ENCODE measurements at places on chromosomes 7 and 10. TPM values are rescaled to one million over a fixed set of nuclear protein-coding genes. Genes with fewer than 3 reads are reported as not detected.

- DNase-seq = no peak
- H3K4me1 ChIP-seq = peaks cover 1% of the 10 kb centered on the region
- H3K36me3 ChIP-seq = no peaks in the 10 kb centered on the region
- H3K27ac ChIP-seq = no peak overlapping the region
- no peak overlapping the region for H3K4me3 ChIP-seq
- H3K27me3 ChIP-seq = peaks cover 7% of the 10 kb centered on the region
Observed at GRCh38 chr7:129090300-129090907, 35.5 kb upstream of the TNPO3 start.

DNA sequence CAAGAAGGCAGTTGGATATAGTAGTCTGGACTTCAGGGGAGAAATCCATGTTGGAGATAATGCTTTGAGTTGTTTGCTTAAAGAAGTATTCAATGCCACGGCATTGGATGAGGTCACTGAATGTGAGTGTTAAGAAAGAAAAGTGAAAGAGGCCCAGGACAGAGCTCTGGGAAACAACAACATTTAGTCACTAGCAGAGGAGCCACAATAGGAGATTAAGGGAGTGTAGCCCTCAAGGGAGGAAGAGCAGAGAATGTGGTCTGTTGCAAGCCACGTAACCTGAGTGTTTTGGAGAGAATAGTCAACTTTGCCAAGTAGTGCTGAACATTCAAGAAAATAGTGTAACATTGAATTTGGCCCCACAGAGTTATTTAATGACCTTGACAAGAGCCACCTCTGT is 114.7 kb downstream of the MYO3A start:
- H3K27me3 ChIP-seq = no peaks in the 10 kb centered on the region
- H3K4me3 ChIP-seq = no peak overlapping the region
- peaks cover 3% of the 10 kb centered on the region for H3K36me3 ChIP-seq
- peak overlapping the region; percentile 79 for H3K27ac ChIP-seq
- DNase-seq = no peak

- H3K4me3 ChIP-seq = no peak overlapping the region
- H3K27ac ChIP-seq = no peak overlapping the region
- H3K4me1 ChIP-seq = no peaks in the 10 kb centered on the region
- DNase-seq = no peak
- no peaks in the 10 kb centered on the region for H3K36me3 ChIP-seq
- H3K27me3 ChIP-seq = no peaks in the 10 kb centered on the region
Observed at GRCh38 chr7:136049818-136050461, 72.8 kb upstream of the MTPN start.

DNA sequence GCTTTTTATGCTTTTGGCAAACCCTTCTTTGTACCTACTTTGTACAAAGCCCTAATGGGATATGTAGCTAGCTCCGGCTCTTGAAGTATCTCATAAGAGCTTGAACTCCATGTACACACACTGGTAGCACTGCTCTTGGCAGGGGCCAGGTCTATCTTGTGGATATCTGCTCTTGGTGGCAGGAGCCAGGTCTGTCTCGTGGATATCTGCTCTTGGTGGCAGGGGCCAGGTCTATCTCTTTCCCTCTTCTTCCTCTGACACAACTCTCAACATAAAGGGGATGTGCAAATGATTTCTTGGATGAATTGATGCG is 91.9 kb downstream of the WNT2 start:
- H3K27ac ChIP-seq = no peak overlapping the region
- H3K36me3 ChIP-seq = peaks cover 16% of the 10 kb centered on the region
- peaks cover 6% of the 10 kb centered on the region for H3K4me1 ChIP-seq
- H3K4me3 ChIP-seq = no peak overlapping the region

DNA sequence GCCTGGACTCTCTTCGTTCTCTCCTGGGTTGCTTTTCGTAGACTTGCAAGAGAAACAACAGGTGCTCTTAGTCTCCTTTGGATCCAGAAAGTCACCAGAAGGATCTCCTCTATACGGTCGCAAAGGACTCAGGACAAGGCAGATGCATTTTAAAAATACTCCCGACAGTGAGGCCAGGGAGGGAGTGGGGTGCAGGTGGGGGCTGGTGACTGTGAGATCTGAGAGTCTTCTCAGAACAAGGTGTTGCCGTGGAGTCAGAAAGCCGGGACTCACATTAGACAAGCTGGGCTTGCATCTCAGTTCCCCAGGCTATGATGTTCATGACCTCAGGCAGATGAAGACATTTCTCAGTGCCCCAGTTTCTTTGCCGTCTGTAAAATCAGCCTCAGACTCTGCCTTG is 507.2 kb downstream of the TCERG1L start:
- H3K27me3 ChIP-seq = no peaks in the 10 kb centered on the region
- H3K27ac ChIP-seq = no peak overlapping the region
- H3K4me3 ChIP-seq = no peak overlapping the region
- peaks cover 5% of the 10 kb centered on the region for H3K4me1 ChIP-seq
- H3K36me3 ChIP-seq = no peaks in the 10 kb centered on the region

Gene BUB3
- total RNA-seq = 93.2 TPM

Gene TMEM140
- not detected for total RNA-seq

GRCh38 chr10:69045441-69046300 is 42.2 kb upstream of the SRGN start:
- DNase-seq = no peak
- H3K27me3 ChIP-seq = peaks cover 6% of the 10 kb centered on the region
- no peak overlapping the region for H3K27ac ChIP-seq
- H3K4me1 ChIP-seq = no peaks in the 10 kb centered on the region
- H3K4me3 ChIP-seq = no peak overlapping the region
- no peaks in the 10 kb centered on the region for H3K36me3 ChIP-seq

DNA sequence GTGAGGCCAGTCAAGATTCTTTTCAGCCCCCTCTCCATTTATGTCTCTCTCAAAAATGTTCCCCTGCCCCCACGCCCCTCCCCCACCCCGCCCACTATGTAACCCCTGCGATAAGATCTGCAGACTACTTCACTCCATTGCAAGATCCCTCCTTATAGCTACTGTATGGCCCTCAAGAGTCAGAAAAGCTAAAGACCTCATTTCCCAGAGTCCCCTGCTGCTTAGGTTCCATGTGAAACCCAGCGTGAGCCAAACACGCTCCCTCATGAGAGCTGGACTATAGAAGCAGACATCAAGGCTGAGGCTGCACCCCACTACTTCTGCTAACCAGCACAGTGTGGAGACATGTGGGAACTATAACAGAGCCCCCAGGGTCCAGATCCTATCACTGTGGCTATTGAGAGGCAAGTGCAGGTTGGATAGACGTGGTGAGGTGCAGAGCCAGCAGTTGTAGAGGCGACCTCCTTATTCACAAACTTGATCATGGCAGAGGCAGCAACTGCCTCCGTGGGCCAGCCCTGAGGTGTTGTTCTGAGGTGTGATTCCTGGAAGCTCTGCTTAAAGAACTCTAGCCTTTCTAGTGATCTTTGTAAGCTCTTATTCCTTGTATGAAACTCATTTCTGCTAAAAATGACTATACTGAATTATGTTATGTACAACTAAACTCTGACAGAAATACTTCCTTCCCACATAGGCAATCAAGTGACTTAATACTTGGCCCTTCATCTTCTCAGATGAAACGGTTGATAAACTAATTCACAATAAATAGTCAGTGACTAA is 117.0 kb upstream of the ARID5B start:
- no peaks in the 10 kb centered on the region for H3K36me3 ChIP-seq
- DNase-seq = no peak
- no peaks in the 10 kb centered on the region for H3K4me1 ChIP-seq
- no peak overlapping the region for H3K27ac ChIP-seq
- H3K27me3 ChIP-seq = no peaks in the 10 kb centered on the region
- H3K4me3 ChIP-seq = no peak overlapping the region

DNA sequence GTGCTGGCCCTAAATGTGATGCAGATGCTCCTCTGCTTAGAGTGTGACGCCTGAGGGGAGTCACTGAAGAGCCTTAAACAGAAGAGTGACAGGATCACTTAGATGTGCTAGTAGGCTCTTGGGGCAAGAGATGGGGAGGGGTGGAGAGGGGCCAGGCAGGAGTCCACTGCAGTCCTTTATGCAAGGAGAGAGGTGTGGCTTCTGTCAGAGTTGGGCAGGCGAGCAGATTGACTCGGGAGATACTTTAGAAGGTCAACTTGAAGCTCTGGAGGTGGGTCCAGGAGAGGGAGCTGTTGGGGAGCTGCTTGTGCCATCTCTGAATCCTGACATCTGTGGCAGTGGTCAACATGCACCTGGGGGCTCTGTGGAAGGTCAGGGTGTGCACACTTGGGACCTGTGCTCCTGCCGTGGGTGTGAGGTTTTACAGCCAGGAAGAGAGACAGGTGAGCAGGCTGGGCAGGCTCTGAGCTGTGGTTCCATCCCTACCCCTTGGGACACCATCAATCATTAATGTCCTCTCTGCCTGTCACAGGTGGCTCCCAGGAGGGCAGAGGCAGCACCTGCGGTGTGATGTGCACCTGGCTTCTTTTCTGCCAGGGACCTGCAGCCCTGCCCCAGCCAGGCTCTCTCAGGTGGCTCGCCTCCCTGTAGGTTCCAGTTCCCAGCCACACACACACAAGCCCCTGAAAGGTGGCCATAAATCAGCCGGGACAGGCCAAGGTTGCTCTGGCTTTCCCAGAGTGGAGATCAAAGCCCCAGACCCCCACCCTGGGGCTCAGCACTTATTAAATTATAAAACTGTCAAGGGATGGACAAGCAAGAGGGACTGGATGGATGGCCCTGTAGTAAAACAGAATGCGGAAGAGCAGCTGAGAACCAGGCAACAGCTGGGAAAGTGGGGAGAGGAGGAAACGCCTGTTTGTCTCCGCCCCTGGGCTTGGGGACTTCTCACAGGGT is 14.0 kb downstream of the NEURL1 start:
- H3K27ac ChIP-seq = peak overlapping the region; percentile 84
- H3K36me3 ChIP-seq = no peaks in the 10 kb centered on the region
- peaks cover 45% of the 10 kb centered on the region for H3K4me1 ChIP-seq
- H3K4me3 ChIP-seq = no peak overlapping the region

Gene GNAI1
- total RNA-seq = 50.8 TPM

- DNase-seq = no peak
- no peak overlapping the region for H3K4me3 ChIP-seq
- no peaks in the 10 kb centered on the region for H3K36me3 ChIP-seq
- peaks cover 6% of the 10 kb centered on the region for H3K4me1 ChIP-seq
- no peak overlapping the region for H3K27ac ChIP-seq
Observed at GRCh38 chr7:77409739-77410547, 6.2 kb downstream of the GSAP start.

Gene C10orf90
- not detected for total RNA-seq

Gene OPN1SW
- total RNA-seq = not detected

DNA sequence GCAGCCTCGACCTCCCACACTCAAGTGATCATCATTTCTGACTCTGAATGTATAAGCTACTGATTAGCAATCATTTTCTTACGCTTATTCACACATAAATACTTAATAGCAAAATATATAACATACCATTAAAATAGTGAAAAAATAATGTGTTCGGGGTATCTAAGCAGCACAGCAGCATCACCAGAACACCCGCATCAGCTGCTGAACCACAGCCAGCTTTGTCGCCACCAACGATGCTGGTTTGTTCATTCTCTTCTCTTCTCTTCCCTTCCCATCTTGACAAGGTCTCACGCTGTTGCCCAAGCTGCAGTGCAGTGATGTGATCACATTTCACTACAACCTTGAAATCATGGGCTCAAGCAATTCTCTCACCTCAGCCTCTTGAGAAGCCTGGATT is 425.1 kb upstream of the LRGUK start:
- H3K4me3 ChIP-seq = no peak overlapping the region
- H3K36me3 ChIP-seq = no peaks in the 10 kb centered on the region
- no peak overlapping the region for H3K27ac ChIP-seq
- DNase-seq = no peak
- H3K4me1 ChIP-seq = peaks cover 1% of the 10 kb centered on the region

GRCh38 chr7:117970801-117971200 is 97.6 kb upstream of the CTTNBP2 start:
- no peaks in the 10 kb centered on the region for H3K4me1 ChIP-seq
- no peak for DNase-seq
- H3K27ac ChIP-seq = no peak overlapping the region
- H3K36me3 ChIP-seq = no peaks in the 10 kb centered on the region
- H3K27me3 ChIP-seq = no peaks in the 10 kb centered on the region

GRCh38 chr10:107579970-107580369 is 415.5 kb upstream of the SORCS1 start:
- H3K27me3 ChIP-seq = no peaks in the 10 kb centered on the region
- no peak overlapping the region for H3K4me3 ChIP-seq
- no peaks in the 10 kb centered on the region for H3K36me3 ChIP-seq
- DNase-seq = no peak
- no peaks in the 10 kb centered on the region for H3K4me1 ChIP-seq
- H3K27ac ChIP-seq = no peak overlapping the region

GRCh38 chr10:17751781-17752445 is at the start of gene TMEM236:
Gene TMEM236, plus strand, starts transcription at chr10:17752201. Its CDS starts 95 bp downstream, at chr10:17752296.
- no peaks in the 10 kb centered on the region for H3K36me3 ChIP-seq
- H3K4me3 ChIP-seq = no peak within 1 kb of the TSS
- no peak for DNase-seq
